ENCODE measurements at places on chromosomes 7 and 10.

DNA sequence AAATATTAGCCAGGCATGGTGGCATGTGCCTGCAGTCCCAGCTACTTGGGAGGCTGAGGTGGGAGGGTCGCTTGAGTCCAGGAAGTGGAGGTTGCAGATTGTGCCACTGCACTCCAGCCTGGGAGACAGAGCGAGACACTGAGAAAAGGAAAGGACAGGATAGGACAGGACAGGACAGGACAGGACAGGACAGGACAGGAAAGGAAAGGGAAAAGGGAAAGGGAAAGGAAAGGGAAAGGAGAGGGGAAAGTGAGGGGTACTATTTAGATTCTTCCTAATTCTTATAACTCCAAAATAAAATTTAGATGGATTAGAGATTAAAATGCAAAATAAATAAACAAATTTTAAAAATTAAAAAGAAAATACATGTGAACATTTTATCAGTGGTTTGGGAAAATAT is 58.7 kb downstream of the PIK3AP1 start:
- no peak for DNase-seq

GRCh38 chr7:158885624-158886023 is 29.3 kb downstream of the DYNC2I1 start:
- no peak for DNase-seq

- DNase-seq: no peak
Observed at GRCh38 chr7:98133181-98133580, 26.5 kb downstream of the LMTK2 start.

DNA sequence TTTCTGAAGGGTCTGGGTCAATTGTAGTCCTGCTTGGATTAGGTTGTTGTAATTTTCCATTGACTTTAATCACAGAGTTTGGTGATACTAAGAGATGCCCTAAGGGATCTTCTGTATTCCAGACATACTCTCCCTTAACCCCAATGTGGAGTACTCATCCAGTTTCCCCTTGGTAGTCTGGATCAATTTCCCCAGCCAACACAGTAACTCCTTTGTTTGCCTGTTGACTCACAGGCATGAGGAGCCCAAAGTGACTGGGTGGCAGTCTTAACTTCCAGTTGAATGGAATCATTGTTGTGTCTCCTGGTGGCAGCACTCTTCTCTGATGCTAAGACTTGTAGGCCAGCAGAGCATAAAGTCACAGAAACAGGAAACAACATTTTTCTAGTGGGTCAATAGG is 41.5 kb upstream of the PIK3CG start:
- no peak for DNase-seq

- DNase-seq: no peak
Observed at GRCh38 chr7:99143521-99143852, 421 bp downstream of the SMURF1 start.
